CD4-positive, CD25-positive, alpha-beta regulatory T cell (primary cell): ENCODE measurements at places on chromosomes 4 and X. TPM values are rescaled to one million over a fixed set of nuclear protein-coding genes. Genes with fewer than 3 reads are reported as not detected.

PCDH18 gene
- polyA plus RNA-seq, result not detected

DGAT2L6 gene
- not detected for polyA plus RNA-seq

SYP gene
- 0.89 TPM for polyA plus RNA-seq

WWC2 gene
- 0.33 TPM for polyA plus RNA-seq

TSPYL2 gene
- polyA plus RNA-seq, result 15.6 TPM

H2BW2 gene
- not detected for polyA plus RNA-seq

ZNF630 gene
- 1.2 TPM for polyA plus RNA-seq

GATA1 gene
- polyA plus RNA-seq, result not detected

MORC4 gene
- polyA plus RNA-seq, result 6.7 TPM

SPIN4 gene
- polyA plus RNA-seq, result 0.80 TPM

NCAPG gene
- polyA plus RNA-seq, result 1.2 TPM
